ENCODE measurements at places on chromosomes 11 and 22. TPM values are rescaled to one million over a fixed set of nuclear protein-coding genes. Genes with fewer than 3 reads are reported as not detected.
A peak's percentile ranks its signal among the peaks of the same experiment; 100 is the strongest.

The HTR3B gene
- not detected for total RNA-seq

The GPHA2 gene
- not detected for total RNA-seq

DNA sequence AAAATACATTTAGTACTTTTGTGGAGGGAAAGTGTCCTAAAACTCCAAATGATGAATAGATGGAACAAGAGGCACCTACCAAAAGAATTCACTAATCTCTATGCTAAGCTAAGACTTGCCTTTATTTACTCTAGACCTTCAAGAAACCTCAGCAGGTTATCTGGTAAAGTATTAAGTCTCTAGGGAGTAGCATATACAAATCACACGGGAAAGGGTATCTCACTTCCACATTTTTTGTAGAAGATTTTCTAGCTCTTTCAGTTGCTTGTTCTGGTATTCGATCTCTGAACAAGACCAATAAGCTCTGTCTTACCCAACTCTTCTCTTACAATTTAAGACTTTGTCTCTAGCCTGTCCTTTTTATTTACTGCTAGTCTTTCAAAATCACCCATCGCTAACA is 18.1 kb upstream of the CADM1 start:
- H3K4me1 ChIP-seq: no peaks in the 10 kb centered on the region
- H3K4me3 ChIP-seq: no peak overlapping the region
- H3K27ac ChIP-seq: no peak overlapping the region
- peaks cover 6% of the 10 kb centered on the region for H3K27me3 ChIP-seq

- no peaks in the 10 kb centered on the region for H3K27me3 ChIP-seq
- H3K36me3 ChIP-seq: no peaks in the 10 kb centered on the region
- H3K4me3 ChIP-seq: no peak overlapping the region
- H3K4me1 ChIP-seq: peaks cover 99% of the 10 kb centered on the region
- peak overlapping the region; percentile 83 for H3K27ac ChIP-seq
These were observed 49.3 kb downstream of the SCUBE1 start for GRCh38 chr22:43293655-43294392.

GRCh38 chr11:126840201-126840886 is 160.2 kb downstream of the KIRREL3 start:
- no peak for DNase-seq
- H3K4me1 ChIP-seq: no peaks in the 10 kb centered on the region
- H3K36me3 ChIP-seq: no peaks in the 10 kb centered on the region
- no peak overlapping the region for H3K27ac ChIP-seq

GRCh38 chr22:29750559-29751538 is 16.0 kb downstream of the ZMAT5 start:
- no peak for DNase-seq
- no peak overlapping the region for H3K4me3 ChIP-seq
- peaks cover 62% of the 10 kb centered on the region for H3K36me3 ChIP-seq
- no peaks in the 10 kb centered on the region for H3K4me1 ChIP-seq
- H3K27ac ChIP-seq: no peak overlapping the region
- H3K27me3 ChIP-seq: no peaks in the 10 kb centered on the region

The SNX32 gene
- total RNA-seq: 0.42 TPM

The TMPRSS4 gene
- 0.33 TPM for total RNA-seq

DNA sequence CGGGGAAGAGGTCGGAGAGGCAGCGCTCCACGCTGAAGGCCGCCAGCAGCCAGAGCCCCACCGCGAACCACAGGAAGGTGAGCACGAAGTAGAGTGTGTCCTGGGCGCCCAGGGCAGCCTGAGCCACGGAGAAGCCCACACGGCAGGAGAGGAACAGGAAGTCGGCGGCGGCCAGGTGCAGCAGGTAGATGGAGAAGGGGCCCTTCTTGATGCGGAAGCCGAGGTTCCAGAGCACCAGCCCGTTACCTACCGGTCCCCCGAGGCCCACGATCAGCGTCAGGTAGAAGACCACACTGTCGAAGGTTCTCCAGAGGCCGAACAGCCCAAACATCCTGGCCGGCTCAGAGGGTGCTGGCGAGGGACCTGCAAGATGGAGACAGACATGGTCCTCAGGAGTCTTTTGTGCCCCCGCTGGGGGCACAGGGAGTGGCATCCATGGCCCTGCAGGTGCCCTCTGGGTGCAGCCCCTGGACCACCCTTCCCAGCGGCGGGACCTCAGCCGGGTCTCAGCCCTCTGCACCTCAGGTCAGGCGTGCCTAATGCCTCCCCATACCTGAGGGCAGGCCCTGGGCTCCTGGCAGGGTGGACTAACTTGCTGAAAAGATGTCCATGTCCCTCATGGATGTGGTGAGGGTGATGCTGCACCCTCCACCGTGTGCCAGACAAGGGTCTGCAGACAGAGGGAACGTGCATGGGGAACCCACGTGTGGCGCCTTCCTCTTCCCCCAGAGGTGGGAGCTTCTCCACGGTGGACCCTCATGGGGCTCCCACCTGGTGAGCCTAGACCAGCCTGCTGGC is at the start of gene MRGPRG:
Gene MRGPRG (minus strand): TSS at position 331 of the 798 bp plus-strand sequence. CDS start 0 bp downstream, at position 331.
- peaks cover 21% of the 10 kb centered on the region for H3K27me3 ChIP-seq
- H3K36me3 ChIP-seq: no peaks in the 10 kb centered on the region
- peaks cover 7% of the 10 kb centered on the region for H3K4me1 ChIP-seq
- H3K4me3 ChIP-seq: no peak within 1 kb of the TSS
